ENCODE measurements at places on chromosomes 5 and 9. TPM values are rescaled to one million over a fixed set of nuclear protein-coding genes. Genes with fewer than 3 reads are reported as not detected.

TAF11L5 gene
- total RNA-seq: not detected

FAM53C gene
- 17.4 TPM for total RNA-seq

GRCh38 chr9:36007316-36007708 is 29.4 kb upstream of the RECK start:
- no peaks in the 10 kb centered on the region for H3K4me1 ChIP-seq
- DNase-seq: no peak
- H3K36me3 ChIP-seq: no peaks in the 10 kb centered on the region
- H3K27ac ChIP-seq: no peak overlapping the region

DNA sequence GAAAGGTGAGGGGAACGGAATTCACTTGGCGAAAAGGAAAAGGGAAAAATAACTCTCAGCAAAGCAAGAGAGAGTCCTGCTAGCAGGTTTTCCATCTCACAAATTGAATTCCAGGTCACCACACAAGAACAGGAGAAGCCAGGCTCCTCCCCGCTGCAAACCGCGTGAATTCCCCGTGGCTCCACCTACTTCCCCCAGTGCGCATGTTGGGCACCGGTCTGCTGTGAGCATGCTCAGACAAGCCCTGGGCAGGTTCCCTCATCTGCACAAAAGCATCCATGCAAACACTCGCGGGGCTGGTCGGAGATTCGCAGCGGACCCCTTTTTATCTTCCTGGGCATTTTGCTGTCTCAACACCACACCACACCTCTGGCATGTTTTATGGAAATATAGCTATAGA is 58.5 kb upstream of the S1PR3 start:
- H3K27me3 ChIP-seq: no peaks in the 10 kb centered on the region
- no peaks in the 10 kb centered on the region for H3K36me3 ChIP-seq
- no peak overlapping the region for H3K27ac ChIP-seq
- no peaks in the 10 kb centered on the region for H3K4me1 ChIP-seq
- no peak overlapping the region for H3K4me3 ChIP-seq

GRCh38 chr5:77282337-77283027 is 72.0 kb downstream of the PDE8B start:
- no peak overlapping the region for H3K27ac ChIP-seq
- H3K36me3 ChIP-seq: no peaks in the 10 kb centered on the region
- H3K4me3 ChIP-seq: no peak overlapping the region
- no peak for DNase-seq

DNA sequence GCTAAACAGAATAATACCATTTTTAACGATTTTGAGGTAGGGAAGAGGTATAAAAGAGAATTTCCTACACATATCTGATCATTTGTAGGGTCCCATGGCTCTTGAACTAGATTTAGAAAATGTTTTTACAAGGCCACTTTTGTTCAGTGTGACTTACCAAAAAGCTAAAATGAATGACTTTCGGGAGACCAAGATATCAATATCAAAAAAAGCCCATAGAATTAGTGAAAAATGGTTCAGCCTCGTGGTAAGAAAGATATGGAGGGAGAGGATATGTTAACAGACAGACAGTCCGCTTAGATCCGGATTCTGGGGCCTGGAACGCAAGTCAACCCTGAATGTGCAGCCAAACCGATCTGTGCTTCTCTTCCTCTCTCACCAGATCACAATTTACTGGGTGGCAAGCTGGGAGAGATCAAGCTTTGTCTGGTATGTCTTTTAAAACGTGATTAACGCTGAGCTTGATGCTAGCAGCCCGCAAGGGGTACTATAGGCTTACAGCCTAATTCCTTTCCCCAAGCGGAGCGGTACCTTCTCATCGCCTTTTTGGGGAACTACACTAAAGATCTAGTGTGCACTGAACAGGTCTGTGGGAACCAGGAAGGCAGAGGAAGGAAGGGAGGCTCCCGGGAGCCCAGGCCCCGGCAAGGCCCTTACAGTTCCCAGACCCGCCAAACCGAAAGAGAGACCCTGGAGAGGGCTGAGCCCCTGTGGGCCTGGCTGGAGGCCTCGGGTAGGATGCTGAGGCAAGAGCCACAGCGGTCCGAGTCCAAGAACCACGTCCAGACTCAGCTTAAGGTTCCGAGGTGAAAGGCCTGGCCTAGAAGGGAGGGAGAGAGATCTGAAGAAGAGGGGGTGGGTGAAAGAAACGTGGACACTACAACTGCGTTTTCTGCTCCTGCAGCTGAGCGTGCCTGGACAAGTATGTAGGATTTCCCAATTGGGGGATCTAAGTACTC is 2.9 kb downstream of the NR2F1-AS1 start:
- H3K4me3 ChIP-seq: peak overlapping the region; percentile 82
- no peaks in the 10 kb centered on the region for H3K36me3 ChIP-seq
- H3K4me1 ChIP-seq: peaks cover 37% of the 10 kb centered on the region
- H3K27me3 ChIP-seq: no peaks in the 10 kb centered on the region
- no peak for DNase-seq
- peak overlapping the region; percentile 89 for H3K27ac ChIP-seq

DNA sequence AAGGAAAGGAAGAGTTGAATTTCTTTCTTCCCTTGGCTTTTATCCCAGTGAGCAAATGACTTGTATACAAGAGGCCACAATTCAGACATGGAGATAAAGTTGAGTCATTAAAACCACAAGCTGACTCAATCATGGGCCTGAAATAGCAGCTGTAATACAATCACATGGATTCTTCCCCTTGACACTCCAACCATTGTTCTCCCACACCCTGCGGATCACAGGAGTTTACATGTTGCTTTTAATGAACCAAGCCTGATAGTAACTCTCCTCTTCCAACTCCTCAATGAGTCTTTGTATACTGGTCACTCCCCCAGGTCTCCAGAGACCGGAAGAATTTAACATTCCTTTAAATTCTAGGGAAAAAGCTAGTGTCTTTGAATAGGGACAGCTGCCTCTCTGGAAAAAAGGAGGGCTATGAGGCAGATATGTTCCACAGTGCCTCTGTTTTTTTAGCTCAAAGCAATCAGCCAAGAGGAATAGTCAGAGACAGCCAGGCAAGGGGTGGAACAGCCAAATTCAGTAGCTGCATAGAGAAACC is 32.4 kb downstream of the PCDHGC5 start:
- H3K36me3 ChIP-seq: peaks cover 4% of the 10 kb centered on the region
- peaks cover 76% of the 10 kb centered on the region for H3K4me1 ChIP-seq
- DNase-seq: peak; percentile 31
- no peak overlapping the region for H3K4me3 ChIP-seq

GRCh38 chr5:1330847-1331831 is 13.8 kb downstream of the CLPTM1L start:
- H3K4me3 ChIP-seq: no peak overlapping the region
- no peak for DNase-seq
- H3K27me3 ChIP-seq: no peaks in the 10 kb centered on the region
- H3K27ac ChIP-seq: no peak overlapping the region
- peaks cover 8% of the 10 kb centered on the region for H3K4me1 ChIP-seq

GRCh38 chr5:171615705-171616640 is 169.6 kb upstream of the SMIM23 start:
- DNase-seq: no peak
- no peaks in the 10 kb centered on the region for H3K27me3 ChIP-seq
- H3K27ac ChIP-seq: no peak overlapping the region
- no peaks in the 10 kb centered on the region for H3K4me1 ChIP-seq
- H3K4me3 ChIP-seq: no peak overlapping the region

DNA sequence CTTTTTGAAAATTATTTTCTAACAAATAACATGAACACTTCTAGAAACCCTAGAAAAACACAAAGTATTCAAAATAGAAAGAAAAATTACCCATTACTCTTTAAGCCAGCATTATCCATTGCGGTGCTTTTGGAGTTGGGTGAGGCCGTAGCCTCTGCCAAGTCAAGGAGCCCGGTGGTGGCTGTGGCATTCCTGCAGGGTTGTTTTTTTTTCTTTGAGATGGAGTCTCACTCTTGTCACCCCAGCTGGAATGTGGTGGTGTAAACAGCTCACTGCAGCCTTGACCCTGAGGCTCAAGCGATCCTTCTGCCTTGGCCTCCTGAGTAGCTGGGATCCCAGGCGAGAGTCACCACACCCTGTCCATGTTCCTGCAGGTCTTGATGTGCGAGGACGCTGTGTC is 8.2 kb upstream of the AHRR start:
- no peaks in the 10 kb centered on the region for H3K27me3 ChIP-seq
- H3K27ac ChIP-seq: no peak overlapping the region
- H3K36me3 ChIP-seq: peaks cover 14% of the 10 kb centered on the region
- H3K4me1 ChIP-seq: peaks cover 5% of the 10 kb centered on the region
